Urothelium cell line (cell line): ENCODE measurements at places on chromosomes 7 and 10.

- DNase-seq = no peak
Observed at GRCh38 chr7:29884399-29885272, 78.3 kb downstream of the WIPF3 start.

GRCh38 chr10:79250259-79250658 lies 97.0 kb upstream of the PPIF start:
- DNase-seq = no peak

DNA sequence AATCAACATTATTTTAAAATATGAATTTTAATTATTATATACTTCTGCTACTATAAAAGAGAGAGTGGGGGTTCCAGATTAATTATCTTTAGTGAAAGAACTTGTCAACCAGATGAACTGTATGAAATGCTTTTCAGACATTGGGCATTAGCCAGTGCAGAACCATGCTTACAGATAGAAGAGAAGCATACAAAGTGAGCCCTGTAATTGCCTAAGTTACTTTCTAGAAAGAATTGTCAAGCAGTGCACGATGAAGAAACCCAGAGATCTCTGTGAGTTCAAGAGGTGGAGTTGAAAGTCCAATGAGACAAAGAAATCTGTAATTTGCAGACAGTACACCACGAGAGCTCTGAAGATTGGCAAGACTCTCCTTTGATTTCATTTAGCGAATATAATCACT lies 166.7 kb downstream of the CDC14C start:
- DNase-seq = no peak

DNA sequence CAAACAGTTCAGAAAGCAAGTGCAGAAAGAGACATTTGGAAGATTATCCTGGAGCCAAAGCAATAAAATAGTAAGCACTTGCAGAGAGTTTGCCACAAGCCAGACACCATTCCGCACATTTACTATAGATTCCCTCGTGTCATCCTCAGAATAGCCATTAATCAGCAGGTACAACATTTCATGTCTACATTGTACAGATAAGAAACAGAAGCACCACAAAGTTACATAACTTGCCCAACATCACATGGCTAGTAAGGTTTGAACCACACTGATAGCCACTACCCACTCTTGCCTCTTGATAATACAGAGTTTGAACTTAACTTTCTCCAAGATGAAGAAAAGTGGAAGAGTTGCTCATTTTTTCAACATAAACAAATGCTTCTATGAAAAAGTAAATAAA lies 40.6 kb upstream of the GHITM start:
- DNase-seq = no peak

DNA sequence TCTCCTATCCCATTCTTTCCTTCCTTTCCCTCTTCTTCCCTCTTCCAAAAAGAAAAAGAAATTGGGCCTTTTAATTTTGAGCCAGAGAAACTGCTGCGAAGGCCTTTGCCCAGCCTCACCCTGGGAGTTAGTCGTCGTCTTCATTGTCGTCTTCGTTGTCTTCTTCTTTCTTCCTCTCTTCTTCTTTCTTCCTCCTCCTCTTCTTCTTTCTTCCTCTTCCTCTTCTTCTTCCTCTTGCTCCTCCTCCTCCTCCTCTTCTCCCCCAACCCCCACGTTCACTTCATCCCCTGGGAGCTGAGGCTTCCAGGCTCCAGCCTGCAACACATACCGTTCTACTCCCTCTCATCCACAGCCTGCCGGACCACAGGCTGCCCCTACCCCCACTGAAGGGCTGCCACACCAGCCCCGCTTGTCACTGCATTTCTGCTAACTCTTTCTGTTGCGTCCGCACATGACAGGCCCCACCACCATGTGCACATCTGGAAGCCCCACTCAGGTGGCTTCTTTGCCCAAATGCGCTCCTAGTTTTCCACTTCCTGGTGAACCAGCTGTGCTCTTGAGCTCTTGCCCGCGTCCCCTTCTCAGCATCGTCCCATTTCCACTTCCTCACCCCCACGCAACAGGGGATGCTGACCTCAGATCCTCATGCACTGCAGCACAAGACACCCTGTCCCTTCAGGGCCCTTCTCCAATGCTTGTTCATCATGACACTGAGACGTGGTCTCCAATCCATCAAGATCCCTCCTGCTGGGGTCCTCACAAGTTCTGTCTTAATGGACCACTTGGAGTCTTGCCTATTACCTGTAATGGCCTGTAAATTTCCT lies 94.9 kb upstream of the SH2B2 start:
- DNase-seq = no peak

GRCh38 chr10:131019696-131020095 lies 291.8 kb downstream of the TCERG1L start:
- DNase-seq = no peak

GRCh38 chr10:111836571-111836970 lies 347.0 kb downstream of the GPAM start:
- DNase-seq = no peak

DNA sequence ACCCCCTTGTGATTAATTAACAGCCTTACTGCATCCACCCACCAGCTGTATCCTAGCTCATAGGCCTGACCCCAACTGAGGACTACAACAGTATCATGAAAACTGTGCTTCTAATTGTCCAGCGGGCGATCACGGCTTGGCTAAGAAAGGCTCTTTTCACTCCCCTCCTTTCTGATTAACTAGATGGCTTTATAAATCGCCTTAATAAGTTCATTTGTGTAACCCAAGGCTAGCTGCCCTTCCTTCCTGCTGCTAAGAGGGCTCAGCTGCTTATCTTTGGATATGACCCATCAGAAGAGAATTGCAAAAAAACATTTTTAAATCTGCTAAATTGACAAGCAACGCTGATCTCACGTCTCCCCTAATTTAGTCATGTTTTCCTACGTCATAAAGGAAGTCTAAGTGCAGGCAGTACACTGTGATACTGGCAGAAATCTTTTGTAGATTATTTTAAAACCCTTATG lies 163.0 kb upstream of the LAMB4 start:
- no peak for DNase-seq

DNA sequence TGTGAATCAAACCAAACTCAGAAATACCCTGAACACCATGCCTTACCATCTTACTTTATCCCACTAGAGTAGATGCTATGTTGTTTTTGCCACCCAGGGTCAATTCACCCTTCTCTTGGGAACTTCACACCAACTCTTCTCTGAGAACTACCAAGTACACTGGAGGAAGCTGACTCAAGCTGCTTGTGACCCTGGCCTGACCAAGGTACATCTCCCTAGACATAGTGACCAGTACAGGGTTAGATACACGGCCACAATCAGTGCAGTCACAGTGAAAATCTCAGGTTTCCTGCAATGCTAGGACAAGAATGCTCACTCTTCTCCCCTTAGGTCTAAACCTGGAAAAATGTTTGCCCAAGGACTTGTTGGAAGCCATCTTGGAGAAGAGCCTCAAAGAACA lies 31.8 kb downstream of the EZH2 start:
- DNase-seq = no peak

DNA sequence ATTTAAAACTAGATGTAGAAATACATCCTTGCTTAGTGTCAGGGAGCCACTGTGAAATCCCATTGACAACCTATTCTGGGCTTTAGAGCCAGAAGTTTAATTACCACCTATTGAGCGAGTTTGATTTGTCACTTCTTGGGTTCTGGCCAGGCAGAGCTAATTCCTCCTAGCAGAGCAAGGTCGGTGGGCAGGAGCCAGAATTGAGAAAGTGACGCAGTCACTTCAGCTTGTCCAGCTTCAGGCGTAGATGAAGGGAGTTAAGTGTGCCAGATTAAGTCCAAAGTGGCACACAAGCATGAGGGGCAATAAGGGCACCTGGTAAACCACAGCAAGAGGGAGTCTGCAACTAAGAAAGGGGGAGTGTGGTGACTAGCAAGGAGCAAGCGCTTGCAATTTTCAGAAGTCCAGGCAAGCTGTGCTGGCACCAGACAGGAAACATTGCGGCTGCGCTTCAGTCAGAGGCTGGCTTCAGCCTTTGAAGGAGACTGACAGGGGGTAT lies 119.4 kb downstream of the ST7 start:
- no peak for DNase-seq

DNA sequence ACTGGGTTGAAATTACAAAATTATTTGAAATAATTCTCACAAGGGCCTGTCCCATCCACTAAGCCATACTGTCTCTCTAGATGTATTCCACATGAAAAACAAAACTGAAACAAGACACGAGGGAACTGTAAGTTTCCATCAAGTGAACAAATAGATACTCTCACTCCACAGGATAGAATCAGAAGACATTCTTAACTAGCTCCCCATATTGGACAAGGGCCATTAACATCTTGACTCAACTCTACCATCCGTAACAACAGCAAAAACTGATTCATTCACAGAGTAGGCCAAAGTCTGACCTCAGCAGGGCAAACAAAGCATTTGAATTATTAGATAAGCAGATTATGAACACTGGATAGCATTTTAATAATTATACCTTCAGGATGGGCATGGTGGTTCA lies 29.1 kb downstream of the UBE2H start:
- no peak for DNase-seq

GRCh38 chr7:3995187-3995586 lies 686.9 kb upstream of the FOXK1 start:
- peak; percentile 59 for DNase-seq

DNA sequence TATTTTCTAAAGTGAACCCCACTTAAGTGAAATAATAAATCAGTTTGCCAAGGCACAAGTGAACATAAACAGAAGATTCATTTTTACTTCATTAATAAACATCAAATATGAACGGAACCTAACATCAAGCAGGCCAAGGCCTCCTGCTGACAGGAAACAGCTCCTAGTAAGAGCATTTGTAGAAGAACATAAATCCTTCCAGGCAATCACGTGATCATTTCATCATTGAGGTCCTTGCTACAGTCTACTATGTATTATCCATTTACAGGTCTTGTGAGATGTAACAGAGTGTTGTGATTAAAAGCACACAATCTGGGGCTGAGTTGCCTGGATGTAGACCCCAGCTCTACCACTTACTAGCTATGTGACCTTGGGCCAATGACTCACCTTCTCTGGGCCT lies 70.6 kb downstream of the CALD1 start:
- no peak for DNase-seq

DNA sequence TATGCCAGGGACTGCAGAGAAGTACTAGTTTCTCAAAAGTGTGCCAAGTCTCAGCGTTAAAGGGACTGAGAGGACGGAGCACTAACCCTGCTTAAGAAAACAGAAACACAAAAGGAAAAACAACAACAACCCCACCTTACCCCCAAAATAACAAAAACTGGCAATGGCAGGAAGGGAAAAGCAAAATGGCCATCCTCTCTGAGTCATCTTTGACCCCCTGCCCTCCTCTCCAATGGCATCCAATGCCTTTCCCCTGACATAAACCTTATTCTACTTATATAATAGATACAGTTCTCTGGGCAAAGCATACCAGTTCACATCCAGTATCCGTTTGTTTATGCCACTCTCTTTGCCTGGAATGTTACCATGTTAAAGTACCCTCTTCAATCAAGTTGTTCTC lies 1.6 kb downstream of the POLR1F start:
- no peak for DNase-seq

DNA sequence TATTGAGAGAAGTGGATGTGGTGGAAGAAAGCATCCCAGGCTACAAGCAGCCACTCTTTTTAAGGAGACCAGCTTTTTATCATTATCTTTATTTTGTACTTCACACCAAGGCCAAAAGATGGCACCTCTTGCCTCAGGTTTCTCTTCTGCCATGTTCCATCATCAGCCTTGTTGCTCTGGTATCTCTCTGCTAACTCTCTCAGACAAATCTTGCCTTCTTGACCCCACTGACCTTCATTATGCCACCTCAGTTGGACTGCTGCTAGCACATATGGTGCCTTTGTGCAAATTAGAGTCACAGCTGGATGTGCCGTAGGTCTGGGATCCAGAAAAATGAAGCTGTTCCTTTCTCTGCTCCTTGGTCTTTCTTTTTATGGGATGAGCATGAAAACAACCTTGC lies 47.1 kb upstream of the DYNC1I1 start:
- DNase-seq = no peak

DNA sequence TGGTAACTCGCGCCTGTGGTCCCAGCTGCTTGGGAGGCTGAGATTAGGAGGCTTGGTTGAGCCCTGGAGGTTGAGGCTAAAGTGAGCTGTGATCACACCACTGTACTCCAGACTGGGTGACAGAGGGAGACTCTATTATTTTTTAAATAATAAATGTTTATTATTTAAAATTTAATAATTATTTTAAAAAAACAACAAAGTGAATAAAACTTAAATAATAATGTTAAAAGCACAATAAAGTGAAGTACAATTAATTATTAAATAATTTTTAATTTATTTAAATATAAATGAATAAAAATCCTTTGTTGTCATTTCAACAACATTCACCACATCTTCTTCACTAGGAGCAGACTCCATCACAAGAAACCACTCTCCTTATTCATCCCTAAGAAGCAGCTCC lies 64.8 kb downstream of the AVL9 start:
- DNase-seq = no peak

GRCh38 chr7:40948239-40948638 lies 754.7 kb downstream of the INHBA start:
- DNase-seq = no peak

GRCh38 chr7:88101769-88102168 lies 118.1 kb downstream of the SRI start:
- no peak for DNase-seq

DNA sequence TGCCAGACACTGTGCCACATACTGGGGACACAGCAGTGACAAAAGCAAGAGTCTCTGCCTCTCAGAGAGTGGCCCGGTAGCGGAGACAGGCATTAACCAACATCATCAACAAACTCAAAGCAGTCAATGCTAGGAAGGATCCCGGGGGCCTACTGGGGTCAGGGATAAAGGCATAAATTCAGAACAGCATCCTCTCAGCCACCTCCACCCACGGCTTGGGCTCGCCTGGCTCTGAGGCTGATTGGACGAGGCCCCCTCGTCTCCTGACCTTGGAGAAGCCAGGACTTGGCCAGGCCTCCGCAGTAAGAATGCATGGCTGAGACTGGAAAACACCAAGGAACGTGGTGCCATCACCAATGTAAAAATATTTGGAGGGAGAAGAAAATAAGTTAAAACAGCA lies 102.1 kb downstream of the ARHGAP22 start:
- no peak for DNase-seq

DNA sequence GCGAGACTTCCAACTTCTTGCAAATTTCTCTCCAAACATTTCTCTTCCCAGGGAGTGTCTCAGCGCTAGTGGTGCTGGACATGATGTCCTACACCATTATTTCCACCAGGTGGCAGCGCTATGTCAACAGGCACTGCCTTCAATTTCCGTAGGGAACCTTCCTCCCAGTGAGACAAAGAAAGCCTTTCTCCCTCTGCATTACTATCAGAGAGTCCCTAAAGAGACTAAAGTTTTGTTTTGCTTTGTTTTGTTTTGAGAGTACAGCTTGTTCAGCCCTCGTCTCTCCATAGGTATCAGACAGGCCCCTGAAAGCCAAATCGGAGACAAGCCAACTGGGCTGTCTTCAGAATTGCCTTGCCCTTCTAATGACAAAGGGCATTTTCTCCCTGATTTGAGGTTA lies 44.2 kb upstream of the GGCT start:
- peak; percentile 79 for DNase-seq

DNA sequence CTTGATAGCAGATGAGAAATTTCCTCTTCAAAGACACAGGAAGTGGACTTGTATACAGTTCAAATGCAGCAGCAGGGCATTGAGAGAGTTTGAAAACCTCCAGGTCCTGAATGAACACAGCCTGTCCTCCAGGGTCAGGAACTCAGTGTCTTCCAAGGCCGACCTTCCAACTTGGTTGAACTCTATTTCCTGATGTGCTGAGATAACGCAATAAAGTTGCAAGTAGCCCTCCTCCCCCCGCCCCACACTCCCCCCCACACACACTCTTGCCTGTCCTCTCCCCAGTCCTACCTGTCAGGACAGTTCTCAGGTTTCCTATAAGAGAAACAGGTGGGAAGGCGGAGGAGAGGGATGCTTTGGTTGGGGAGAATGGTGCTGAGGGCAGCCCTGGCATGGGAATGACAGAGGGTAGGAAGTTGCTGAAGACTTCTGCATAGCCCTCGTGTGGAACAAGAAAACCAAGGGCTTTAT lies 90.0 kb downstream of the CCDC71L start:
- no peak for DNase-seq
